AG08395 (cell line): ENCODE measurements at places on chromosomes 6 and 20.

- no peak for DNase-seq
Observed at GRCh38 chr6:154528310-154528915, 17.9 kb upstream of the CNKSR3 start.

DNA sequence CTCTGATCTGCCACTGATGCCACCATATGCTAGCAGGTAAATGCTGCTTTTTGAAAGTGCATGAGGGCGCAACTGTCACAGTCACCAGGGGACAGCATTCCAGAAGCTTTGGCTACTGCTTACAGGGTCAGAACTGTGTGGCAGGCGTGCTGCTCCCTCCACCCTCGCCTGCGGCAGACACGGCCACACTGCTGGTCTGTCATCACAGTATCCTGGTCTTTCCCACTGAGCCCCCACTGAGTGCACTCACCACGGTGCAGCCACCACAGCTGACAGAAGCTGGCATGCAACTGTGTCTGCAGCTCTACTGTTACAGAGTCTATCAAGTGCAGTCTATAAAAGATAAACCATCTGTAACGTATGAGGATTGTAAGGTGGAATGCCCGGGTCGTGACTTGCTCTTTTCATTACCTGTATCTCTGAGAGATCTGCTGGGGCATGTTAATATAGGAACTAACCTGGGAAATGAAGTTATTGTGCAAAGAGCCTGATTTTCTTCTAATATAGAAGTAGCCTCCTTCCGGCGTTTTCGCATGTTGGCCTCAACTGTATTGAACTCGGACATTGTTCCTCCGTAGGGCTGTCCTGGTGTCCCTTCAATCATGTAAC is 24.5 kb downstream of the GCLC start:
- DNase-seq = no peak

DNA sequence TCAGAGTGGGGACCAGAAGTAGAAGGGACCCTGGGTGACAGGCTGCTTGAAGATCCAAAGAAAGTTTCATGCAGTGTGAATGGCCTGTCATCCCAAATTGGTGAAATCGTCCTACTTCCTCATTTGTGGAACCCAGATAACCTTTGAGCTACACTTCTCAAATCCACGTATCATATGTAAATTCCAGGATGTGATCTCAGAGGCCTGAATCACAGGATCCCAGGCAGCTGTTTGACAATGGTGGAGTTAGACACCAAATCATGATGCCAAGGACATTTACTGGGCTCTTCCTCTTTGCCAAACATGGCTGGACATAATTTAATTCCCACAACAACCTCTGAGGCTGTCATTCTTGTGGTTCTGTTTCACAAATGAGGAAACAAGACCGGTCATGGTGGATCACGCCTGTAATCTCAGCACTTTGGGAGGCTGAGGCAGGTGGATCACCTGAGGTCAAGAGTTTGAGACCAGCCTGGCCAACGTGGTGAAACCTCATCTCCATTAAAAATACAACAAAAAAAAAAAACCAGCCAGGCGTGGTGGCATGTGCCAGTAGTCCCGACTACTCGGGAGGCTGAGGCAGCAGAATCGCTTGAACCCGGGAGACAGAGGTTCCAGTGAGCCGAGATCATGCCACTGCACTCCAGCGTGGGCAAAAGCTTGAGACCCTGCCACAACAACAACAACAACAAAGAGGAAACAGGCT is 39.9 kb upstream of the TTPAL start:
- DNase-seq = no peak

DNA sequence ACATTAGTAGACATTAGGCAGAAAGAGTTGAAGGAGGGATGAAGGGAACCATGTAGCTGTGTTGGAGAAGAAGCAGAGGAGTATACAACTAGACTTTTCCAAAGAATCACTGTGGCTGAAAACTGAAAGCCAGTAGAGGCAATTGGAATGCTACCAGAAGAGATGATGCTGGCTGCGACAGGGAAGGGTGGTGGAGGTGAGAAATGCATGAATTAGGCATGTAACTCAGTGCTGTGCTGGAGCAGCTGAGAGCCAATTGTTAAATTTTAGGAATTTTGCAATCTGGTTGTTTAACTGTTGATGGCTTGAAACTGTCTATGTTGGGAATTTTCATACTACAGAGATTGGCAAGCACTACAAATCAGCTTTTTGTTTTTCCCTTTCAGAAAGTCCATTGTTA is 35.8 kb upstream of the SIRPG start:
- DNase-seq = no peak
